GM12891 (cell line): ENCODE measurements at places on chromosomes 2 and 18.
A peak's percentile ranks its signal among the peaks of the same experiment; 100 is the strongest.

GRCh38 chr2:27370816-27371620, 602 bp downstream of the SNX17 start:
- peak; percentile 26 for DNase-seq

GRCh38 chr18:1585881-1586488, 681.3 kb downstream of the ADCYAP1 start:
- DNase-seq, result no peak

DNA sequence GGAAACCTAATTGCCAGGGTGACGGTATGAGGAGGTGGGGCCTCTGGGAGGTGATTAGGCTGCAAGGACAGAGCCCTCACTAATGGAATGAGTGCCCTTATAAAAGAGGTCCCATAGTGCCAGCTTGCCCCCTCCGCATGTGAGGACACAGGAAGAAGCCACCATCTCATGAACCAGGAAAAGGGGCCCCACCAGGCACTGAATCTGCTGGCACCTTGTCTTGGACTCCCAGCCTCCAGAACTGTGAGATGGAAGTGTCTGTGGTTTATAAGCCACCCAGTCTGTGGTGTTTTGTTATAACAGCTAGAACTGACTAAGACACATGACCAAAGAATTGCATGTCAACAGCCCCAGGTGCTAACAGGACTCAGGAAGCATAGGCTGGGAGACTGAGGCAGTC, 214.3 kb downstream of the MGAT5 start:
- DNase-seq, result no peak

DNA sequence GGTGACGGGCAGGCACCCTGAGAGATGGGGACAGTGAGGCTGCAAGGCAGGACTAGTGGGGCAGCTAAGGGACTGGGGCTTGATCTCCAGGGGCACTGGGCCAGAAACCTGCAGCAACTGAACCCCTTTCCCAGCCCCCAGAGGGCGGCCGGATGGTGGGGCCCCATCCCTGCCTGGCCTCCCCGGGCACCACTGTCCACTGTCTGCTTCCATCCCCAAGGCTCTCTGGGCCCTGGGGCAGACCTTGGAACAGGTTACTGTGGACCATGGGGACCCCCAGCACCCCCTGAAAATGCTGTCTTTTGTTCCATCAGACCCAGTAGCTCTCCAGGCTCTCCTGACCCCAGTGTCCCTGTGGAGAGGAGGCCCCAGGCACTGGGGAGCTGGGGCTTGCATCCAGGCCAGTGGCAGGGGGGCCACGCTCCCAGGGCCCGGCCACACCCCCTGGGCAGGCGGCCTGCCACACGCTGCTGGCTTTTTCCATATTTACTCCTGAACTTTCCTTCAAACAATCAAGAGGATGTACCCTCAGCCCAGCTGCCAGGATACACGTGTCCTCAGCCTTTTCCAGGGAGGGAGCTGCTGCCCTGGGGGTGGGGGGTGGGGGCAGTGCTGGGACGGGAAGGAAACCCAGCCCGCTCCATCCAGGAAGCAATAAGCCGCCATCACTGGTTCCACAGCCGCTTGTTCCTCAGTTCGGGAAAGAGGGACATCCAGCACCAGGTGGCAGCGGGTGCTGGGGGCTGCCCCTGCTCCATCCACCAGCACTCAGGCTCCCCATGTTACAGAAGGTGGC, 102.3 kb upstream of the ODC1 start:
- no peak for DNase-seq

- DNase-seq, result no peak
Measured at GRCh38 chr2:225083276-225083675, 41.0 kb upstream of the DOCK10 start.

GRCh38 chr2:227301523-227301922, 23.5 kb upstream of the MFF start:
- no peak for DNase-seq

GRCh38 chr2:76210551-76210950, 499.8 kb upstream of the GCFC2 start:
- DNase-seq, result no peak

DNA sequence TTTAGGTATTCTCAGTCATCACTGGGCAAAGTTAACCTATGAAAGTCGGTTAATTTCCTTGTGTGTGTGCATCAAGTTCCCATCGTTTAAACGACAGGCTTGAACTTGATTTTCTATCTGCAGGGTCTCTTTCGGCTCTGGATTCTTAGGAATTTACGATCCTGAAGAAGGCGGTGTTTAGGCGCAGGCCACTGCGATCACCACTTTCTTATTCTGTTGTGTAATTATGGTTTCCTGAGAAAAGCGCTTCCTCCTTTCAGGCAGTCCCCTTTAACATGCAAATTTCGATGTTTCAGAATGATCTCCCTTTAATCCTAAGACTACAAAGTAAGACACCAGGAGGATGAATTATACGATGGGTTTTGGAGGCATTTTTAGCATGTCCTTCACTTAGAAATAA, 27.9 kb upstream of the MBP start:
- no peak for DNase-seq

DNA sequence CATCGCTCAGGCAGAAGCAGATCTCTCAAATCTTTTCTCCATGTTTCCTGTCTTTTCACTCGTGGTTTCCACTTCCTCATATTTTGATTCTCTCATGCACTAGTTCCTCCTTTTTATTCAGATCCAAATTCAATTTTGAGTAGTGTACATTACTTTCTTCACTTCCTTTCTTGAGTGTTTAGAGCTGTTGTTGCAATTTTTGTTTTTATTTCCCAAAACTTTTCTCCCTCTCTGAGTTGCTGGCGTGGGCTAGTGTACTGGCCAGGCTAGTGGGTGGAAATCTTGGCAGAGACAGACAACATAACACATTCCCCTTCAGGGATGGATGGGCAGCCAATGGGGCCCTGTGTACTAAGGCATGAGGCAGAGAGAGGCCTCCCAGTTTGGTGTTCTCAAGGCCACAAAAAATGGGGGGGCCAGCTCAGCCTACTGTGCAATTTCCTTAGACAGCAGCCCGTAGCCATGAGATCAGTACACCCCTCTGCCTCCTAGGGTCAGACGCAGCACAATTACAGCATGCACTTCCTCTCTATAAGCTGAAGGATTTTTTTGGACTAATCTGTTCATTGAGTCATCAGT, 145.1 kb upstream of the PID1 start:
- no peak for DNase-seq

- DNase-seq, result no peak
Measured at GRCh38 chr2:101398116-101398821, 11.0 kb upstream of the CREG2 start.

- DNase-seq, result no peak
Measured at GRCh38 chr2:119062652-119063051, 95.9 kb downstream of the C1QL2 start.

- DNase-seq, result no peak
Measured at GRCh38 chr2:97355887-97356286, 233.8 kb downstream of the ANKRD36B start.

- DNase-seq, result no peak
Measured at GRCh38 chr2:241879326-241879725, 9.8 kb downstream of the RTP5 start.

- no peak for DNase-seq
Measured at GRCh38 chr2:42868874-42869273, 76.5 kb upstream of the HAAO start.

GRCh38 chr2:214987261-214987660, 151.2 kb downstream of the ABCA12 start:
- DNase-seq, result no peak

DNA sequence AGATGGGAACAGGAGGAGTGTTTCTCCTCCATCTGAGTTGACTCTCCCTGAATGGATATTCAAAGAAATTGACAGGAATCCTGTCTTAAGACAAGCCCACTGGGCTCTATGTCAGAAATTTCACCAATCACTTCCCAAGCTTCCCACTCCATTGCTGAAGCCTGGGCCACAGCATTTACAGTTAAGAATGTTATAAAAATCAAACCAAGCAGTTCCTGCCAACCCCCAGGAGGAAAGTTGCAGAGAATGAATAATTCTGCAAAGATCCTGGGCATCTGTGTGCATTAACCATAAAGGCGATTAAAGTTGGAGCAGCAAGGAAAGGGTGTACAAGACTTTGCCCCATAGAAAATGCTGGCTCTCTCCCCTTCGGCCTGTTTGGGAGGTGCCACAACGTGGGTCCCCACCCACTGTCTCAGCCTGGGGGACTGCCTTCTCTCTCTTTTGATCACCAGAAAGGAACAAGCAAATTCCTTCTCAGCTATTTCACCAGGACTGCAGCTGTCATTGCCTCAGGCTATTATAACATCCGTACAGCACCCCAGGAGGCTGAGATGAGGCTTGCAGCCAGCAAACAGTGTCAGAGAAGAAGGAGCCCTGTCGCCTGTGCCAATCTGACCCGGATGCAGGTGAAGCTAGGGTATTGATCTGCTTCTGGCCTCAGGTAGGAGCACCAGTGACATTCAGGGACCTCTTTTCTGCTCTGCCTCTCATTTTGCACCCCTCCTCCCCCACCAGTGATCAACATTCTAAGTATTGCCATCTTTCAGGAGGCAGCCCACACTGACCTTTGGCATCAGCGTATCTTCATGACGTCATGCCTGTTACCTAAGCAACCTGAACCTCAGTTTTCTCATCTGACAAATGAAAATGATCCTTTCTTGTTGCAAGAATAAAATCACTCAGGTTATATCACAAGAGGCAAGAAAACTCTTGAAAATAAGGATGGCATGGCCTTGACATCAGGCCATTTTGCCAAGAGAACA, 219.0 kb downstream of the SH3BP4 start:
- DNase-seq, result no peak

DNA sequence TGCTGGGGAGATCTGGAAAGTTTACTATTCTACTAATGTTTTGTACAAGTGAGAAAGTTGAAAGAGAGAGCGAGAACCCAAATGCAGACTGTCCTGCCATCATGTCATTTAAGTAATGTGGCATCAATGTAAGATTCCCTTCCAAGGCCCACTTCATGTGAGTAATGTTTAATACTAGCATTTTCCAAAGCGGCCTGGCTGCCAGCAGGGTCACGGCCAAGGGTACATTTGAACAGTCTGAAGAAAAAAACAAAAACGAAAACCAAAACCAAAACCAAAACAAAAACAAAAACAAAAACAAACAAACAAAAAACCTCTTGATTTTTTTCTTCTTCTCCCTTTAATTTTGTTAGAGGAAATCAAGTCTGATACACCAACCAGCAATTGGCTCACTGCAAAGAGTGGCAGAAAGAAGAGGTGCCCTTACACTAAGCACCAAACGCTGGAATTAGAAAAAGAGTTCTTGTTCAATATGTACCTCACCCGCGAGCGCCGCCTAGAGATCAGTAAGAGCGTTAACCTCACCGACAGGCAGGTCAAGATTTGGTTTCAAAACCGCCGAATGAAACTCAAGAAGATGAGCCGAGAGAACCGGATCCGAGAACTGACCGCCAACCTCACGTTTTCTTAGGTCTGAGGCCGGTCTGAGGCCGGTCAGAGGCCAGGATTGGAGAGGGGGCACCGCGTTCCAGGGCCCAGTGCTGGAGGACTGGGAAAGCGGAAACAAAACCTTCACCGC, 2.2 kb downstream of the HOXD10 start:
- DNase-seq, result no peak

GRCh38 chr2:77457665-77458064, 64.5 kb downstream of the LRRTM4 start:
- DNase-seq, result no peak

DNA sequence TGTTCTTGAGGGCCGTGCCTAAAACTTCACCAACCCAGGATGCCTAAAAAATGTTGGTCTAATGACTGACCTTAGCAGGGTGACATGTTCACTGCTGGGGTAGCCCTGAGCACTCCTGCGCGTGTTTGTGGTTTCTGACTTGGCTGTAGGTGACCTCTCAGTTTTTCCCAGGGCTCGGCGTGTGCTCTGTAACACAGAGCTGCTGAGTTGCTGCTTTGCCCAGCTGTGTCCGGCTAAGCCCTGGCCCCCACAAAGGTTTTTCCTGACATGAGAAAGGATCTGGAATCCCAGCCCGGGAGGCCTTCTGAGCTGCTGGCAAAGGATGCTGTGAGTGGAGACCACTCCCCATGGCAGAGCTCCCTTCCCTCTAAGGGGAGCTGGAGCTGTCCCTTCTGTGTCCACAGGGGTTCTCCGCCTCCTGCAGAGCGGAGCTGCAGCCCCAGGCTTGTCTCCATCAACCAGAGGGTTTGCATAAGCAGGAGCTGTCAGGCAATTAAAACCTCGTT, 52.7 kb downstream of the CRIM1 start:
- DNase-seq, result no peak

DNA sequence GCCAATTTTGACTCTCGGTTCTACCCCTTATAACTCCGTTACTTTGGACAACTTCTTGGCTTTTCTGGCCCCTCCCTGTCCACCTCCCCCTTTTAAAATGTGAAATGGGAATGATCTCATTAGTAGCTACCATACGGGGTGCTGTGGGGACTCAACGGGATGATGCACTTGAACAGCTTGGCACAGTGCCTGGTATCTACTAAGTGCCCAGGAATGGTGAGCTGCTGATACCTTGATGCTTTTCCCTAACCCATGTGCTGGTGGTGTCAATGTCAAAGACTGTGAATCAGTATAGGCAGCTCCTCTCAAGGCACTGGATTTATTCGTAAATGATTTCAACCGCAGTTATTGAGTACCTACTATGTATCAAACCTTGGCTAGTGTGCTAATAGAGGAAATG, 204.2 kb downstream of the LOXHD1 start:
- no peak for DNase-seq

DNA sequence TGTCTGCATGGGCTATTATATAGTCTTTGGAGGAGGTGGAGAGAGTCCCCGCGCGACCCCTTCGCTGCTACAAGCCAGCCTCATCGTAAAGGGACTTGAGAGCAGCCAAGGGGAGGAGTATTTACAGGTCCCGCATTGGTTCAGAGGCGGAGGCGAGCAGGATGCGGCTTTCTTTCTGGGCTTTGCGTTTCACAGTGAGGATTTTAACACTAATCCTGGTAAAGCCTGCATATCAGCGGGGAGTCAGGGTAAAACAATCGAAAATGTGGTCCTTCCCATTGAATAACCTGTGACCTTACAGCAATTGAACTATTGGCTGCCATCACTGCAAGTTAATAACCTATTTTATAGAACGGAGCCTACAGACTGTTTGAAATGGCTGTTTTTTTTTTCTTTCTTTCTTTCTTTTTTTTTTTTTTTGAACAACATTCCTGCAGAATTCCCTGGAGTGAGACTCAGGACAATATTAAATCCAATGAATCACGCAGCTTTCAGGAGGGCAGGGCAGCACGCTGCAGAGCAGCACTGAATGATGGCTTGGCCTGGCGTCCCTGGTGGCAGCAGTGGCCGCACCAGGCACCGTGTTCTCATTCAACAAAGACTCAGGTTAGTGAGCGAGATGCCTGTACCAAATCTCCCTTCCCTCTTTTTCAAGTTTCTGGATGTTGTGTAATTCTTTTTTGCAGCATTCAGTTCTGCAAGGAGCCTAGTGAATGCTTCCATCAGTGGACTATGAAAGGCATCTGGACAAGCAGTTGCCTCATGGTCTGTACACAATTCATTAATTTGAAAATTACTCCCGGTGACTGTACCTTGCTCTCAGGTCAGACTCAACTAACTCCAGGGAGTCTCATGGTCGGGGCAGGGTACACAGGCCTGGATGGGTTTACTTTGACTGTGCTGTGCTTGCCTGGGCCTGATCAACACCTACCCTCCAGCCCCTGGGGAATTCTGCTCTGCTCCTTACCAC, 19.8 kb downstream of the SMIM21 start:
- DNase-seq, result no peak

DNA sequence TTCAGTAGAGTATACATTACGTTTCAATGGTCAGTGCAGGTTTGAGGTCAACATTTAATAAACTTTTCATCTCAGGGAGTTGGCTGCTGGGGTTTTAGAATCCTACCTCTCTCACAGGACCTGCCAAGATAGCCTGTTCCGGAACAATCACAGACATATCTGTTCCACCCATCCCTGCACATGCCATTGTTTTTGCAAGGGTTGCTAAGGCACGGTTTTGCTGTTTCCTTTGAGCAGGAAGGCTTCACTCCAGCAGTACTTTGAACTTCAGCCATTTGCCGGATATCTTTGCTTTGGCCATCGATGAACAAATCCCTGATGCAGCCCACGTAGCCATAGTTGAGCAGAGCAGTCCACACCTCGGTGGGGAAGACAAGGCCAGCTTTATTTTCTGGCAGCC, 493.8 kb downstream of the NRXN1 start:
- DNase-seq, result no peak
